Activated naive CD4-positive, alpha-beta T cell treated with anti-CD3 and anti-CD28 coated beads, Interleukin-2, amount 50 U/mL, for 72 hours (primary cell): ENCODE measurements at places on chromosomes 11 and 22.

DNA sequence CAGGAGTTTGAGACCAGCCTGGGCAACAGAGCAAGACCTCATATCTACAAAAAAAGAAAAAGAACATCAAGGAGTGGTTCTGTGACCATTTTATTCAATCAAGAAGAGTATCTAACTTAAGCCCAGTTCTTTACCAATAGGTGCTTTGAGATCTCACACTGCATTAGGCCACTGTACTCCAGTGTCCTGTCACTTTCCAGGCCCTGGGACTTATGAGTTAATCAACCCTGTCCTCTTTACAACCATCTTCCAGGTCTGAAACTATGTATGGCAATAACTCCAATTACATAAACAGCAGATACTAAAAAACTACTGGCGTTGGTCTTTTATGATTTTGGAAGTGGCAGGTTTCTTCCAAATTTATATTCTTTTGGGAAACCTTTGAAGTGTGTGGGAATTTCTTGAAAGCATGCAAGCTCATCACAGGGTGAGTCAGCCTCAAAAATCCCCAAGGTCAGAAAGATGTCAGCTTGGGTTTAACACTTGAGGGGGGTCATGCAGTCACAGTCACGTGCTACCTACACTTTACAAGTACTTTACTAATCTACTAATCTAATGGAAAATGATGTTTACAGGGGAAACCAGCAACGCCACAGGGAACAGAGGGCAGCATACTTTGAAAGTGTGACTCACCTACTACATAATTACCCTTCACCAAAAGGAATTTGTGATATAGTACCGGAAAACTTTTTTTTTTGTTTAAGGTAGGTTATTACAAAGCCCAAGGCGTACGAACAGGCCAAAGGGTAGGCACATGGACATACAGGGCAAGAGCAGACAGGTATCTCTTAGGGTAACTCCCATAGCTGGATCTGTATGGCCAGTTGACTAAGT lies 15.6 kb downstream of the PISD start:
- no peak for DNase-seq

DNA sequence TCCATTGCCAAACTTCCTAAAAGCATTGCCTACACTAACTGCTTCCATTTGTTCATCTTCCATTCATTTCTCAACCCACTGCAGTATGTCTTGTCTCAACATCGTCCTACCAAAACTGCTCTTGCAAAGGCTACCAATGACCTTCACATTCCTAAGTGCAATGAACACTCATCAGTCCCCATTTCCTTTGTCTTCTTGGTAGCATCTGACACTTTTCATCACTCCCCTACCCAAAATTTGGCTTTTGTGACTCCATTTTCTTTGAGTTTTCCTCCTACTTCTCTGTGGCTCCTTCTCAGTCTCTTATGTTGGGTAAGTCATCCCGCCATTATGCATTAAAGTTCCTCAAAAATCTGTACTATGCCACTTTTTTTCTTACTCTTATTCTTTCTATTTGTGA lies 135.4 kb downstream of the CCDC81 start:
- DNase-seq: no peak

DNA sequence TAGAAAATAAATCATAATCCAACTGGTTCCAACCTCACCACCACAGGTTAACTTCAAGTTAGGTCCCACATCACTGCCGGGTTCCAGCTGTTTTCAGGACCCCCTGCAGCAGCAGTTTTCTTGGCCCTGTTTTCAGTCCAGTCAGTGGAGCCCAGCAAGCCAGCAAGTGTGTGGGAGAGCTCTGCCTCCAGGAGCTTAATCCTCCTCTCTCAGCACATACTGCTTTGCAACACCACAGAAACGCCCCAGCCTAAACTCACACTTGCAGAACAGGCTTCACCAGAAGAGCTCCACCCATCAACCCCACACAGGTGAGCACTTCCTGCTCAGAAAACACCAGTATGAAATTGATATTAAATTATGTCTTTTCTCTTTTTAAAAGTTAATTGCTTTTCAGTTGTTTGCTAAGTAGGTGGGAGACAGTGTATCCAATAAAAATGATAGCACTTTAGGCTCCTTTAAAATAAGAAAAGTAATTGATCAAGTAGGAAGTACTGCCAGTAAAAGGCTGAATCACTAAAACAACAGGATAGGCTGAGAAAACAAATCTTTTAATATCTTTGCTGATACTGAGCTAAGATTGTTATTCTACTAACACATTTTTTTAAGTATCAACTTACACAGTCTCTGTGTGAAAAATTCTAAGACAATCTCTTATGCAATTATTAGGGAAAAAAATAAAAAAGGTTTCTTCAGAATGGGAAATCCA lies 81.5 kb upstream of the TP53AIP1 start:
- DNase-seq: no peak

DNA sequence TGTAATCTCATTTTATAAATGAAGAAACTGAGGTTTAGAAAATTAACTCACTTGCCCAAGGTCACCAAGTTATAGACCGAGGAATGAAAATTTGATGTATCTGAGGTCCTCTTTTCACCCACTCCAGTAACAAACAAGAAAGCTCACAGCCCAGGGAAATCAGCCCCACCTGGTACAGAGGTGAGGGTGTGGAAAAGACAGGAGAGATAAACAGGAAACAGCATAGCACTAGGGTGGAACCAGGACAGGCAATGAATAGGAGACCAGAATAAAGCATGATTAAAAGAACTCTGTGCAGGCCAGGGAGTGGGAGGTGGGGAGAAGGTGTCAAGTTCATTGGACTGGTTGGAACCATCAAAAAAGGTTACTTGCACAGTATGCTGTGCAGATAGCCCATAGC lies 46.2 kb upstream of the SMCO4 start:
- no peak for DNase-seq

DNA sequence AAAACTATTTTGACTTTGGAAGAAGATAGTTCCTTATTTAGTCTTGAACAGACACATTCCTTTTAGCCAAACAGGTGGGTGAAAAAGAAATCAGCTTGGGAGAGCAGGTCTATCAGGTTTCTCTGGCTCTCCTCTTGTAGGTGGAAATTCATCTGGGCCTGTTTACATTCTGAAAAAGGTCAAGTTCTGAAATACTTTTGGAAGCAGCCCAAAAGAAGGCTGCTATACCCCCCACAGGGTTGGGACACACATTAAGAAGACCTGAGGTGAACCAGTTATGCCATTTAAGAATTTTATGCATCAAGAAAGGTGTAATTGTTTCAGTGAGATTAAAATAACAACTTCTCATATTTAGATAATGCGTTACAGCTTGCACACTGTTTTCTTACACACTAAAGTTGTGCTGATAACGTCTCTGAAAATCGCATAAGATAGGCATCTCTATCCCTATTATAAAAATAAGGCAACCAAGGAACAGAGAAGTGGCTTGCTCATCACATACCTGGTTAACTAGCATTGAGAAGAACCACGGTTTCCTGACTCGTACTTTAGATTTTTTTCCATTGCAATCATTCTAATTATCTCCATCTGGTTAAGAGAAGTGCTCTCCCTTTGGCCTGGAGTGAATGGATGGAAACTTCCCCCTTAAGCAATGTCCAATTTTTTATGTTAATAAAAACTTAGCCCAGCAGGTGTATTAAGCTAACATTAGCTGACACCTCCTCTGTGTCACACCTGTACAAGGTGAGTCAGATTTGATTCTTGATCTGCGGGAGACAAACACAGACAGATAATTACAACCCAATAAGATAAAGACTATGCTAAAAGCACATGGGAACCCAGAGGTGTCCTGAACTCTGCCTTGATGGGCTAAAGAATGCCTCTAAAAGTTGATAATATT lies 60.5 kb upstream of the UCP3 start:
- DNase-seq: no peak
